ENCODE measurements at places on chromosomes 16 and 17.
A peak's percentile ranks its signal among the peaks of the same experiment; 100 is the strongest.

- H3K27me3 ChIP-seq: peaks cover 4% of the 10 kb centered on the region
- DNase-seq: peak; percentile 35
- no peaks in the 10 kb centered on the region for H3K4me1 ChIP-seq
- no peak overlapping the region for H3K4me3 ChIP-seq
Measured at GRCh38 chr17:13114601-13115031, 96.8 kb upstream of the ELAC2 start.

- H3K36me3 ChIP-seq: no peaks in the 10 kb centered on the region
- no peak overlapping the region for H3K27ac ChIP-seq
- H3K27me3 ChIP-seq: no peaks in the 10 kb centered on the region
- no peak overlapping the region for H3K4me3 ChIP-seq
Measured at GRCh38 chr17:16911141-16911937, 60.6 kb downstream of the TNFRSF13B start.

- DNase-seq: no peak
- peaks cover 2% of the 10 kb centered on the region for H3K4me1 ChIP-seq
- peaks cover 3% of the 10 kb centered on the region for H3K36me3 ChIP-seq
- H3K27ac ChIP-seq: no peak overlapping the region
Measured at GRCh38 chr16:4428500-4428899, 2.8 kb downstream of the DNAJA3 start.

DNA sequence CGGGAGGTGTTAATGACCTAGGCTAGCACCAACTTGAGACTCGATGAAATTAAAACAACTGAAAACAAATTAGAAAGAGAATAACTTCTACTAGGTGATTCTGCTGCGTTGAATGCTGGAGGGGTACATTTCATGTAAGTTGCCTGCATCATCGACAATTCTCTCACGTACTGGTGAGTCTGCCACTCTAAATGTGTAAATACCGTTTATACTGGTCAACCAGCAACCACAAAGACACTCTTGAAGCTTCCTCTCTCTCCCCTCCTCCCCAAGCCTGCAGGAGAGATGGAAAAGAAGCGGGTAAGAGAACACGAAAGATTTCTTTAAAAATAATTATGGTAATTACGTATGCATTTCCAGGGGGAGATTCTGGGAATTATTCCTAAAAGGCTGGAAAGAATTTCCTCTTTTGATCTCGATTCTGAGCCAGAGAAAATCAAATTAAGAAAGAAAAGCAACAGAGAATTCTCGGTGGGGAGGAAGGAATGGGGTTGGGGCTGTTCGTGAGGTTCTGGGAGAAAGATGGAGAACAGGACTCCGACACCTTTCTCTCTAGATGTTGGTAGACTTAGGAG, 68.6 kb upstream of the MRTFB start:
- no peaks in the 10 kb centered on the region for H3K36me3 ChIP-seq
- no peak overlapping the region for H3K4me3 ChIP-seq

GRCh38 chr17:37465069-37465616, 24.5 kb upstream of the DUSP14 start:
- no peak overlapping the region for H3K4me3 ChIP-seq
- H3K36me3 ChIP-seq: peaks cover 29% of the 10 kb centered on the region
- H3K27me3 ChIP-seq: no peaks in the 10 kb centered on the region
- H3K27ac ChIP-seq: no peak overlapping the region
- no peak for DNase-seq
- H3K4me1 ChIP-seq: no peaks in the 10 kb centered on the region

- no peaks in the 10 kb centered on the region for H3K36me3 ChIP-seq
- peak; percentile 68 for DNase-seq
- peak overlapping the region; percentile 63 for H3K27ac ChIP-seq
Measured at GRCh38 chr16:84754353-84754856, 54.6 kb downstream of the USP10 start.

DNA sequence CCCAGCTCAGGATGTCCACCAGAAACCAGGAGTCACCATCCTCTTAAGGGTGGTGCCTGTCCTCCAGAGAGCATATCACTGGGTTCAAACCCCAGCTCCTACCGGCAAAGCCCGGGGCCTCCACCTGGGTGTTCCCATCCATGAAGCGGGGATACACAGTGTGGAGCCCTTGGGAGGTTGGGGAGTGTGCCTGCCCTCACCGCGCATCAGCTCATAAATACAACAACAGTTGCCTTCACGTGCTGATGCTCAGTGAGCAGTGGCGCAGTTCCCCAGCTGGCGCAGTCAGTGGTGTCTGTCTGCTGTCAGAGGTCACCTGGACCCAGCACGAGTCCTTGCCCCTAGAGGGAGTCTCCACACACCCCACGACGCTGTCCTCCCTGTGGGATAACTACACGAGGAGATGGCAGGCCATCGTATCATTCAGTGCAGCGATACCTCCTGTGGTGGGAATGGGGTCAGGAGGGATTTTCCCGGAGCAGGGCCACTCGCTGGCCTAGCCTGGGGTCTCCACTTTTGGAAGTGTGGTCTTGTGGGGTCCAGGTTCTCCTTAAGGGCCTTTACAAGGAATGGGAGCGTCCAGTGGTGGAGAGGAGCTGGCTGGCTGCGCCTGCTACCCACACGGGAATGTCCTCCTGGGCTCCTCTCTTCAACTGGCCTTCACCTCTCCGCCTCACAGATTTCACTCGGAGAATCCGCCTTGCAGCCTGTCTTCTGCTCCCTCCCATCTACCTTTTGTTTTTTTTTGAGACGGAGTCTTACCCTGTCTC, 2.3 kb upstream of the ELOB start:
- H3K4me3 ChIP-seq: no peak overlapping the region
- DNase-seq: no peak
- H3K27me3 ChIP-seq: no peaks in the 10 kb centered on the region
- H3K36me3 ChIP-seq: no peaks in the 10 kb centered on the region
- H3K4me1 ChIP-seq: peaks cover 24% of the 10 kb centered on the region

- no peak overlapping the region for H3K27ac ChIP-seq
- no peaks in the 10 kb centered on the region for H3K36me3 ChIP-seq
- H3K4me1 ChIP-seq: peaks cover 6% of the 10 kb centered on the region
- H3K4me3 ChIP-seq: no peak overlapping the region
- DNase-seq: no peak
Measured at GRCh38 chr17:41420134-41420533, 4.3 kb downstream of the KRT37 start.

DNA sequence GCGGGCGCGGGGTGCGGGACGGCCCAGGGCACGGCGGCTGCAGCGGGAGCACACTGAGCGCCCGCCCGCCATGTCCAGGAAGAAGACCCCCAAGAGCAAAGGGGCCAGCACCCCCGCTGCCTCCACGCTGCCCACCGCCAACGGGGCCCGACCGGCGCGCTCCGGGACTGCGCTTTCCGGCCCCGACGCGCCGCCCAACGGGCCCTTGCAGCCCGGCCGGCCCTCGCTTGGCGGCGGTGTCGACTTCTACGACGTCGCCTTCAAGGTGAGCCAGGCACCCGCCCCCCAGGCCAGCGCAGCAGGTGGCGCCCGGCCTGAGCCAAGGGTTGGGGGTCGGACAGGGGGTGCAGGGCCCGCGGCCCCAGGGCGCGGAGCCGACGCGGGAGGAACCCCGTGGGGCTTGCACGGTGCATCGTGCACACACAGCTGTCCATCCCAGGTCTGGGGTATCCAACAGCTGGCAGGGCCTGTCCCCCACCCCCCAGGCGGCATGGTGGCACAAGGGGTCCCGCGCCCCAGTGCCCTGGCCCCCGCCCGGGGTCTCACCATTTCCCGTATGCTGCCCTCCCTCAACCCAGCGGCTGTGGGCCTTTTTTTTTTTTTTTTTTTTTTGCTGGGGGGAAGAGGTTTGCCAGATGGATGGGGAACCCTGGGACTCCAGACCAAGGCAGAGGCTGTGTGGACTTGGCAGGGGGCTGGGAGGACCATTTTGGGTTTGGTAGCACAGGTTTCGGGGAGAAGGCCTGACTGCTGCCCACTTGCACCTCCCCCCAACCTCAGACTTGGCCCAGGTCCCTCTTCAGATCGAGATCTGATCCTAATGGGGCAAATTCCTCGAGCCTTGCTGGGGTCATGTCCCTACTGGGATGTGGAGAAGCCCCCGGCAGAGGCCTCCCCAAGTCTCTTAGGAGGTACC, 547 bp downstream of the RAB26 start:
- DNase-seq: no peak
- H3K27me3 ChIP-seq: no peaks in the 10 kb centered on the region
- H3K36me3 ChIP-seq: peaks cover 5% of the 10 kb centered on the region
- H3K4me3 ChIP-seq: peak overlapping the region; percentile 48
- peaks cover 68% of the 10 kb centered on the region for H3K4me1 ChIP-seq

DNA sequence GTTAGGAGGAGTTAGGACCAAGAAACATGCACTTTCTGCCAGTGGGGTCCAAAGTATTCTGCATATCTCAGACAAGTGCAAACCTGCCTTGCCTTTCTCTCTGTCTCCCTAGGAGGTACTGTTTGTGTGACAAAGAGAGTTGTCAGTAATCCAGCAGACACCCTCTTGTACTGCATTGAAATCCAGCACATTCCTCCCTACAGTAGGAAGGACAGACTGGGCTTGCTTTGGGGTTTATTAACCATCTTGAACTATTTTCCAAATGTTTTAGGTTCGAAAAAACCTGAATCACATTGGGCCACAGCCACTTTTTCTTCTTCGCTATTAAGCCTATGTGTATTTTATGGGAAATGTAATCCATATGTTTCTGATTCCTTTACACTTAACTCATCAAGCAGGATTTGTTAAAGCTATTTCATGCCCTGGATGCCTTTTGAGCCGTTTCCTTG, 204.2 kb upstream of the KCNJ16 start:
- no peak for DNase-seq
- H3K27ac ChIP-seq: no peak overlapping the region
- no peaks in the 10 kb centered on the region for H3K36me3 ChIP-seq
- no peak overlapping the region for H3K4me3 ChIP-seq

GRCh38 chr16:63618896-63619485, 1502.9 kb downstream of the CDH11 start:
- no peak overlapping the region for H3K4me3 ChIP-seq
- no peaks in the 10 kb centered on the region for H3K36me3 ChIP-seq
- no peak overlapping the region for H3K27ac ChIP-seq
- DNase-seq: no peak

GRCh38 chr16:78745108-78746019, 645.9 kb downstream of the WWOX start:
- H3K4me1 ChIP-seq: peaks cover 2% of the 10 kb centered on the region
- no peaks in the 10 kb centered on the region for H3K36me3 ChIP-seq
- no peak overlapping the region for H3K4me3 ChIP-seq
- no peaks in the 10 kb centered on the region for H3K27me3 ChIP-seq
- no peak overlapping the region for H3K27ac ChIP-seq

DNA sequence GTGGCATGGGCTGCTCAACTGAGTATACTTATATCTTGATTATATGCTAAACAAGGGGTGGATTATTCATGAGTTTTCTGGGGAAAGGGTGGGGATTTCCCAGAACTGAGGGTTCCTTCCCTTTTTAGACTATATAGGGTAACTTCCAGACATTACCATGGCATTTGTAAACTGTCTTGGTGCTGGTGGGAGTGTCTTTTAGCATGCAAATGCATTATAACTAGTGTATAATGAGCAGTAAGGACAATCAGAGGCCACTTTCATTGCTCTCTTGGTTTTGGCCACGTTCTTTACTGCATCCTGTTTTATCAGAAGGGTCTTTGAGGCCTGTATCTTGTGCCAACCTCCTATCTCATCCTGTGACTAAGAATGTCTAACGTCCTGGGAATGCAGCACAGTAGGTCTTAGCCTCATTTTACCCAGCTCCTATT, 12.0 kb downstream of the PRR11 start:
- H3K4me1 ChIP-seq: no peaks in the 10 kb centered on the region
- no peaks in the 10 kb centered on the region for H3K36me3 ChIP-seq
- no peak overlapping the region for H3K27ac ChIP-seq
- H3K27me3 ChIP-seq: no peaks in the 10 kb centered on the region

DNA sequence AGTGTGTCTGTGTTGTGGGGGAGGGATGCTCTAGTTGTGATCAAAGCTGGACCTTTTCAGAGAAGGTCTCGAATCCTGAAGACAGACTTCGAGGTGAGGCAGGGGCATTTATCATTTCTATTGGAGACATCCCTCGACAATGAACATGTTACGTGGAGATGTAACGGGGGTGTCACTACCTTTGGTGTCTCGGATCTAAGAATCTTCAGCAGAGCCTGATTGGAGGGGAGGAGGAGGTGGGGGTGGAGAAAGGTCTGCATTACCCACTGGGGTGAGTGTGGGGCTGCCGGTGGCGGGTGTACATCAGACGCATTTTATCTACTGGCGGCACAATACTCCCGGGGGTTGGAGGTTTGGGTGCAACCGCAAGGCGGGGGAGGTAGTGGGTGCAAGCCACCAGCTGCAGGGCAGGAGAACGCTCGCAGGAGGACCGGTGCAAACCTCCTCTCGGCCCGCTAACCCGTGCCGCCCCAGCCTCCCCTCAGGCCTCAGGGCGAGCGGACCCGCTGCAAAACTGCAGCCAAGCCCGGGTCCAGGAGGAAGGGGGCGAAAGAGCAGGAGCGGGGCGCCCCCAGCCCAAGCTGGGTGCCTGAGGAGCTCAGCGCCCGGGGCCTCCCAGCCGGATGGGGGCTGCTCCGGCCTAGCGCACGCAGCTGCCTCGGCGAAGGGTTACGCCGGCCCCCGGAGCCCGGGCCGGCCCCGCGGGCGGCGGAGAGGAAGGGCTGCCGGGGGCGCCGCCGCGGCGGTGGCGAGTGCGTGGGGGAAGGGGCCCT, 735 bp downstream of the ZNF652 start:
- H3K27ac ChIP-seq: peak overlapping the region; percentile 88
- H3K4me1 ChIP-seq: peaks cover 55% of the 10 kb centered on the region
- no peaks in the 10 kb centered on the region for H3K36me3 ChIP-seq
- H3K4me3 ChIP-seq: peak overlapping the region; percentile 87
- no peaks in the 10 kb centered on the region for H3K27me3 ChIP-seq

- H3K4me1 ChIP-seq: no peaks in the 10 kb centered on the region
- H3K36me3 ChIP-seq: no peaks in the 10 kb centered on the region
- DNase-seq: no peak
- H3K27me3 ChIP-seq: no peaks in the 10 kb centered on the region
- no peak overlapping the region for H3K4me3 ChIP-seq
Measured at GRCh38 chr16:4160658-4161430, 44.6 kb upstream of the ADCY9 start.

- H3K36me3 ChIP-seq: no peaks in the 10 kb centered on the region
- no peak for DNase-seq
- H3K27me3 ChIP-seq: no peaks in the 10 kb centered on the region
- no peak overlapping the region for H3K4me3 ChIP-seq
- H3K4me1 ChIP-seq: peaks cover 2% of the 10 kb centered on the region
Measured at GRCh38 chr16:975291-975690, 4.5 kb upstream of the LMF1 start.
